ENCODE measurements at places on chromosomes 1 and 21.

GRCh38 chr1:95118710-95119109 is 1.6 kb downstream of the TLCD4 start:
- DNase-seq = no peak

GRCh38 chr1:89990976-89991831 is 3.7 kb upstream of the ZNF326 start:
- DNase-seq = no peak

GRCh38 chr1:205312866-205313562 is 8.5 kb downstream of the NUAK2 start:
- DNase-seq = no peak

- DNase-seq = no peak
These were observed 12.5 kb upstream of the TTC22 start for GRCh38 chr1:54813485-54814125.

DNA sequence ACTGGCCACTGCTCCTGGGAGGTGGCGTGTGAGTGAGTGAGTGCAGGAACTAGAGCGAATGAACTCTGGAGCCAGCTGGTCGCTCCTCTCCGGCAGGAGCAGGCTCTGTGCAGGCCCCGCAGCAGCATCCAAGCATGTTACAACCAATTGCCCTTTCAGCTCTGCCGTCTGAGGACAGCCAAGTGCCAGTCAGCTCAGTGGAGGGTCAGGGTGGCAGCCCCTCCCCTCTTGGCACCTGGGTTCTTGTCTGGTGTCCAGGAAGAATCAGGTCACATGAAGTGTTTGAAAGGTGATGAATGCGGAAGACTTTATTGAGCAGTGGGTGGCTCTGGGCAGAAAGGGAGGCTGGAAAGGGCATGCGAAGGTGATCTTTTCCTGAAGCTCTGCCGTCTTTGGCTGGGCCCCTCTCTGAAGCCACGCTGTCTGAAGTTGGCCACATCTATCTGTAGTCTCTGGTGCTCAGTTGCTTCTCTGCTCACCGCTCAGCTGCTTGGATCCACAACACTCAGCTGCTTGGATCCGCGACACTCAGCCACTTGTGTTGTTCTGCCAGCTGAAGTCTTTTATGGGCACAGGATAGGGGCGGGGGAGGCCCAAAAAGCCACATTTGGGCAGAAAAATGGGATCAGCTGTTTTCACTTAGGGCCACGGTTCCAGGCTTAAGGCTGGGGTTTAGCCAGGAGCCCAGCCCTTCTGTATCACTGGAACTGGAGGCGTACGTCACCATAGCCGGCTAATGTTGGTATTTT is 139.8 kb downstream of the ADSS2 start:
- no peak for DNase-seq

GRCh38 chr21:18810136-18810535 is 406.6 kb upstream of the TMPRSS15 start:
- DNase-seq = no peak

DNA sequence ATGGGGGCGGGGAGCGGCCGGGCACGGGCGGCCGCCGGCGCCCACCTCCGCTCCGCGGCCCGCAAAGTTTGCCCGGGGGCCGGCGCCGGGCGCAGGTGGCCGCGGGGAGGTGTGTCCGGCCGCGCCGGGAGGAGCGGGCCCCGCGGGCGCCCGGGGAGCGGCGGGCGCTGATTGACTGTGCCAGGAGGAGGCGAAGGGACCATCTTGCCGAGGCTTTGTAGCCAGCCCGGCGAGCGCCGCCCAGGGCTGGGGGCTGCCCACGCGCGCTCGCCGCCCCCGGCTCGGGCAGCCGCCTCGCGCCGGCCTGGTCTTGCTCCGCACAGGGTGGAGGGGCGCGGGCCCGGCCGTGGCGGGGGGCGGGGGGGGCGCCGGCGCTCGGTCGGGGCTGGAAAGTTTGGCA is 432 bp downstream of the EPHB2 start:
- DNase-seq = no peak

Data from activated CD4-positive, alpha-beta T cell treated with anti-CD3 and anti-CD28 coated beads, Interleukin-2, Interleukin-4, amounts not matched to agents 100 ng/mL and 50 ng/mL, durations not matched to agents 16 hours and 8 hours (primary cell).